ENCODE measurements at places on chromosomes 6 and 20. TPM values are rescaled to one million over a fixed set of nuclear protein-coding genes. Genes with fewer than 3 reads are reported as not detected.
A peak's percentile ranks its signal among the peaks of the same experiment; 100 is the strongest.

Gene RIPPLY2
- total RNA-seq: 0.40 TPM

Gene ENPP5
- total RNA-seq: not detected

Gene BCAS1
- not detected for total RNA-seq

Gene PAK5
- not detected for total RNA-seq

Gene PHACTR1
- total RNA-seq: 0.40 TPM

Gene SYCP2
- total RNA-seq: 1.2 TPM

Gene SIRPB2
- total RNA-seq: 0.20 TPM

- no peak for DNase-seq
Measured at GRCh38 chr6:24768361-24768760, 6.4 kb upstream of the GMNN start.

- no peak for DNase-seq
Measured at GRCh38 chr6:46217671-46218131, 46.9 kb upstream of the ENPP5 start.

- peak; percentile 64 for DNase-seq
Measured at GRCh38 chr20:31606804-31607639, 1.9 kb downstream of the ID1 start.

DNA sequence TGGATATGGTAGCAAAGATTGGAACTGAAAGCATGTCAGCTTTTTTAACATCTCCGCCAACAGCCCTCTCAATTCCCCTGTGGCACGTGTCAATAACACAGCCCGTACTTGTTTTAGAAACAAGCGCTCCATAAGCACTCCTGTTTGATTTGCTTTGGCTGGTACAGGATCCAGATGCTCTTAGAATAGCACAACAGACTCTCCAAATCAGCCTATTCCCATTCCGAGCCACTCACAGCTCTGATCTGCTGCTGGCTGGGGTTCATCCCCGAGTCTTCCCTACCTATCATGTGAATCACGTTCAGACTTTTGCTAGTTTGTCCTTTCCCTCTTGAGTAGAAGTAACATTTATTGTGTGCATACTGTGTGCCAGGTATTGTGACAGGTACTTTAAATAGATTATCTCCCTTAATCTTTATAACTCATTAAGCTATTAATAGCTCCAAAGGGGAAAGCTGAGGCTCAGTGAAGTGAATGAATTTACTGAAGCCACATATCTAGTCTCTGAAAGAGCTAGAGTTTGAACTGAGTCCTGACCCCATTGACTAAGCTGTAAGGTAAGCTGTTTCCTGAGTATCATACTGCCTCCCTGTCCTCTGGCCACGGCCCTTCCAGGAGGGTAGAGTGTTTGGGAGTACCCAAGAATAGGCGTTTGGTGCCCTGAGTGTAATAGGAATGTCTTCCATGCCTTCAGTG is 46.7 kb downstream of the RALY start:
- no peak for DNase-seq

DNA sequence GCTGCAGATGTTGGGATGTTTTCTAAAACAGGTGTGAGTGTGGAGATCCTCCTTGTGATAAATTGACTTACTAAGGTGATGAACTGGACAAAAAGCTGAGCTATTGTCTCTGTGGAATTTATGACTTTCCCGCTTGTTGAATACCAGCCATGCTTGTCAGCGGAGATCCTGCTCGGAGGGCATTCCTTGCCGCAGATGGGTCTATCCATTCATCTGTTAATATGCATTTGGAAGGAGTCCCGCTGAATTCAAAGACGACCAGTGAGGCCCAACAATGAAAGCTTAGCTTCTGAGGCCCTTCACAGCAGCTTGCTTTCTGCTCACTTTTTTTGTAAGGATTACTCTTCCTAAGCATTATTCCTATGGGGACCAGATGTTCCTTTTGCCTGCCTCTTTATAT is 124.9 kb downstream of the TIAM2 start:
- no peak for DNase-seq

DNA sequence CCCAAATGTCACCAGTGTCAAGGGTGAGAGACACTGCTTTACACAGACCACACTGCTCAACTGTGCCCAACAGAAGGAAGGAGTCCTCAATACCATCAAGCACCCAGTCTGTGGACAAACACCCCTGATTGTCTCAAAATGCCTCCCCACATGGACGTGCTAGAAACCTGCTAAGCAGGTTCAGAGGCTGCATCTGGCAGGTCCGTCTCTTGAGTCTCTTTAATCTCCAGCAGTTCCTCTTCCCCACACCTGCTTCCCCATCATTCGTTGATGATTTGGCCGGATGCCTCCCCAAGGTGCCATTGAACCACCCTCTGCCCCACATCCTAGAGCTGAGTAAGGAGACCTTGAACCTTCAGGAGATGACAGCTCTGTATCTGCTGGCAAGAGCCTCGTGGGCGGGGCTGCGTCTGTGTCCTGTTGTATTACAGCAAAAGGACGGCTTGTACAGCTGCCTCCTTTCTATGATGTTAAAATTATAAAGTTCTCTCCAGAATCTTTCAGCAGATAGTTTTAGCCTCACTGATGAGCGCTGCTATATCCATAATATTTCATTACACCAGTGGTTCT is 179.2 kb downstream of the PREX1 start:
- no peak for DNase-seq

DNA sequence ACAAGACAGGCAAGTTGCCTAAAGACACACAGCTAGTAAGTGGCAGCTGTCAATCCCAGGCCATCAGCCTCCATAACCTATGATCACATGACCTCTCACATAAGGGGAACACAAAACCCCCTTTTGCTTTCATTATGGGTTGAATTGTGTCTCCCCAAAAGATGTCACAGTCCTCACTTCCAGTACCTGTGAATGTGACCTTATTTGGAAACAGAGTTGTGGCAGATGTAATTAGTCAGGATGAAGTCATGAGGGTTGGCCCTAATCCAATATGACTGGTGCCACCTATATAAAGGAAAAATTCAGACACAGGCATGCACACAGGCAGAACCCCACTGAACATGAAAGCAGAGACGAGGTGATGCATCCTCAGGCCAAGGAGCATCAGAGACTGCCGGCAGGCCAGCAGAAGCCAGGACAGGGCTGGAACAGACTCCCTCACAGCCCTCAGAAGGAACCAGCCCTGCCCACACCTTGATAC is 33.6 kb downstream of the GFOD1 start:
- peak; percentile 62 for DNase-seq

DNA sequence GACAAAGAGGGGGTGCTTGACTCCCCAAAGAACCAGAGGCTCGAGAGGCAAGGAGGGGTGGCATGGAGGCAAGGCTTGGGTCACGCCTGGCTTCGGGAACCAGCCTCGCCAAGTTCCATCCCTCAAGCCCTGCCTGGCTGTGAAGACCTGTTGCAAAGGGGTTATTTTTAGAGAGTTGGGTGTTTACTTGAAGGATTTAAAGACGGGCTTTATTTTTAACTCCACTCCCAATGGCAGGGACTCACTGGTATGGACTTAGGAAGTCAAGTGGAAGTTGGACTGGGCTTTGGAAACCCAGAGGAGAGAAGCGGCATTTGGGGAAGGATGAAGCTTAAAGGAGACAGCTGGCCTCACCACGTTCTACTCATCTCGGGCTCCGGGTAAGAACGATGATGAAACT is 43.1 kb downstream of the JPH2 start:
- DNase-seq: no peak

GRCh38 chr6:2162079-2162445 is 83.3 kb downstream of the GMDS start:
- no peak for DNase-seq

DNA sequence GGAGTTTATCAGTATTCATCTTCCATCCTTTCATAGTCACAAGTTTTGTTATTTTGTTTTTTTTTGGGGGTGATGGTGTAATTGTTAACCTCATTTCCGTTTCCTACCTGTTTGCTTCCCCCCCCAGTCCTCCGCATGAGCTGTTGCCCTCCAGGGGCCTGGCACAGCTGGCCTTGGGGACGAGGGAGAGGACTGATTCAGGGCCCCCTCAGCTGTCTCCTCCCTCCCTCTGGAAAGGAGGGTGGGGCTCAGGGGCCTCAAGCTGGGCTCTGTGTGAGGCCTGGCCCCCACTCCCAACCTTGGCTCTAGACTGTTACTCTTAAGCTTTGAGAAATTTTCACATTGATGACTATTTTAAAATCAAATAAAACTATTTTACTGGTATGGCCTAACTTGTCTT is 4.0 kb downstream of the LRRC73 start:
- no peak for DNase-seq

DNA sequence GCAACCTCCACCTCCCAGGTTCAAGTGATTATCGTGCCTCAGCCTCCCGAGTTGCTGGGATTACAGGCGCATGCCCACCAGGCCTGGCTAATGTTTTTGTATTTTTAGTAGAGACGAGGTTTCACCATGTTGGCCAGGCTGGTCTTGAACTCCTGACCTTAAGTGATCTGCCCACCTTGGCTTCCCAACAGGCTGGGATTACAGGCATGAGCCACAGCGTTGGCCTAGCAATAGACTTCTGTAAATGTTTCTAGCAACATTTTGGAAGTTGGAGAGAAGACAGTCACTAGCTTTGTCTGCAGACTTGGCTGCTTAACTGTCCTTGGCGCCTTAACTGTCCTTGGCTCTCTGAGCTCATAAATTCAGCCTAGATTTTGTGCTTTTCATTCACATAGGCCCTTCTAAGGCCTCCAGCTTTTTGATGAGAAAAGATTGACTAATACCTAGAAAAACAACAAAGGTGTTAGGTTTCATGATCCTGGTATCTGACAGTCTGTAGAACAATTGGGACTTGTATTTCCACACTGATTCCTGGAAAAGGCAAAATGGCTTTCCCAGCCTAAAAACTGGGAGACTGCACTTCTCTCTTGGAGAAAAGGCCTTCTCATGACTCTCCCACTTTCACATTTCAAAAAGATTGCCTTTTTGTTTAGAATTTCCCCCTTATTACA is 49.7 kb downstream of the OR2B2 start:
- no peak for DNase-seq

GRCh38 chr6:91045161-91045560 is 458.3 kb upstream of the MAP3K7 start:
- no peak for DNase-seq

DNA sequence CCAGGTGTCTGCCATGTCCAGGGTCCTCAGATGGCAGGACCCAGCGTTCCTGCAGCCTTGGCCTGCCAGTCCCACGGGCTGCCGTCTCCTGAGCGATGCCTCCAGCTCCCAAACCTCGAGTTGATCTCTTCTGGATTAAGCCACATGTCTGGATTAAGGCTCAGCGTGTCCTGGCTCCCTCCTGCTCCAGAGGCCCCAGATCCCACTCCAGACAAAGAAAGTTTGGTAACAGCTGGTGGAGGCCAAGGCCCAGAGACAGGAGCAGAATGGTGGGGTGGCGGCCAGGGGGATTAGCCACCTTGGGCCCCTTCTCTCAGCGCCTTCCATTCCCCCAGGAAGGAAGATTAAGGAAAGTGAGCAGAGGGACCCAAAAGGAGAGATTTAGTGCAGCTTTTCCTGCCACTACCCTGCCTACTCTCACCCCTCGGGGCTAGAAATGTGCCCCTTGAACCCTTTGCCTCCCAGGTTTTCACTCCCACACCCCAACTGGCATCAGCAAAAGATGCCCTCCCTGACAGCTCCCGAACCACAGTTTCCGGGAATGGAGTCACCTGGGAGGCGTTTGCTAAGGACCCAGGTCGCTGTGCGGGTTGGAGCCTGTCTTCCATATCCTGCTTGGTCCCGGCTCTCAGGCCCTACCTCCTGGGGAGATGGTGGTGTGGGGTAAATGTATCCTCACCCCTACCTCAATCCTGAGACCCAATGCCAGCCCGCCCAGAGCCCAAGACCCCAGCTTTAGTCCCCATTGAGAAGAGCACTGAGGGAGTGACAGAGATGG is 6.9 kb downstream of the SPDEF start:
- DNase-seq: no peak

DNA sequence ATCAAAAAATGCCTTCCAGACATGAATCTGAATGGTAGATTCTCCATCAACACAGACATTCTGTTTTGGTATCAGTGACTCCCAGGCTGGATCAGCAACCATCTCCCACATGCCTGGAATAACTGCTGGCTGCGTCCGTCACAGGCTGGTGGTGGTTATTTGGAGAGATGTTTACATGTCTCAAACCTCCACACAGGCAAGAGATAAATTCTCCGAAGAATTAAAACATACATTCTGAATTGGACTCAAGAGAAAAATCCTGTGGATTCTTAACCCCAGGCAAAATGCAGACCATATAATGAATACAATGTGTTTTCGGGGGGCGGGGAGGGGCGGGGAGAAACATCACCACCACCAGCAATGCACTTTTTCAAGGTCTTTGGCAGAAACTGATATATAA is 108.2 kb downstream of the THBS2 start:
- no peak for DNase-seq

DNA sequence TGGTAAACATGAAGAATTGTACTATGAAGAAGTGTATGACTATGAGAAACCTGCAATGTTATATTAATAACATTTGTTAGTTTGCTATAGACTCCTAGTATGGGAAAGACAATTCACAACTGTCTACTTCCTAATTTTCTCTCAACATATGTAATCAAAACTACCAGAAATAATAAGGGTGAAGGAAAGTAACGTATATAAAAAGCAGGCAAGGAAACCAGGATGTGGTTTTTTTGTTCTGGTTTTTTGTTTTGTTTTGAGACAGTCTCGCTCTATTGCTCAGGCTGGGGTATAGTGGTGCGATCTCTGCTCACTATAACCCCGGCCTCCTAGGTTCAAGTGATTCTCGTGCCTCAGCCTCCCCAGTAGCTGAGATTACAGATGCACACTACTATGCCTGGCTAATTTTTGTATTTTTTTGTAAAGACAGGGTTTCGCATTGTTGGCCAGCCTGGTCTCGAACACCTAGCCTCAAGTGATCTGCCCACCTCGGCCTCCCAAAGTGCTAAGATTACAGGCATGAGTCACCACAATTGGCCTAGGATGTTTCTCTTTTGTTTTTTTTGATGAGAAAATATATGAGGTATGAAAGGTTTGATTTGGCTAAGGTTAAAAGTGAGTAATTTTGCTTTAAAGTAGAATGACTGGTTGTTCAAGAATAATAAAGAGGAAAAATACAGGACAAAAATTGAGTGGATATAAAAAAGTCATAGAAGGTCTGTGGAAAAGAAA is 83.1 kb downstream of the PTCHD4 start:
- DNase-seq: no peak

GRCh38 chr6:149368065-149368464 is 32.0 kb upstream of the SUMO4 start:
- no peak for DNase-seq

Data from lung microvascular endothelial cell (primary cell).